Lung (tissue), 17 donors: ENCODE measurements at places on chromosomes 4 and X. TPM values are rescaled to one million over a fixed set of nuclear protein-coding genes. Genes with fewer than 3 reads are reported as not detected.
A peak's percentile ranks its signal among the peaks of the same experiment; 100 is the strongest.

- no peak overlapping the region for H3K27ac ChIP-seq
- H3K27me3 ChIP-seq: no peaks in the 10 kb centered on the region
- no peak overlapping the region for H3K4me3 ChIP-seq
- no peak for DNase-seq
- peaks cover 15% of the 10 kb centered on the region for H3K4me1 ChIP-seq
Observed at GRCh38 chrX:72128183-72128834, 3.4 kb downstream of the RTL5 start.

GRCh38 chrX:47515941-47516665 lies 33.1 kb upstream of the ZNF41 start:
- no peak overlapping the region for H3K4me3 ChIP-seq
- H3K27ac ChIP-seq: no peak overlapping the region
- H3K36me3 ChIP-seq: no peaks in the 10 kb centered on the region
- no peaks in the 10 kb centered on the region for H3K27me3 ChIP-seq

DNA sequence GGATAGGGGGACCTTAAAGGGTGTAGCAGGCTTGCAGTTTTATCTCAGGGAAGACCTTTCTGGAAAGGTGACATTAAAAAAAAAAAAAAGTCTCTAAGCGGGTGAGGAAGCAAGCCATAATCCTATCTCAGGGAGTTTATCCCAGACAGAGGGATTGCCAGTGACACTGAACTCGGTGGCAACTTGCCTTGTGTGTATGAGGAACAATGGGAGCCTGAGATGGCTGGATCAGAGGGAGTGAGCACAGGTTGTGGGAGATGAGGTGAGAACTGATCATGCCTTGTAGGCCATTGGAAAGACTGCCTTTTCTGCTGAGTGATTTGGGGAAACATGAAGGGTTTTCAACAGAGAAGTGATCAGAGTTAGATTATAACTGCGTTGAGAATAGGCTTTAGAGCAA lies 31.1 kb downstream of the DTHD1 start:
- no peak overlapping the region for H3K27ac ChIP-seq
- no peaks in the 10 kb centered on the region for H3K36me3 ChIP-seq
- no peaks in the 10 kb centered on the region for H3K4me1 ChIP-seq
- H3K27me3 ChIP-seq: no peaks in the 10 kb centered on the region
- no peak for DNase-seq
- H3K4me3 ChIP-seq: no peak overlapping the region

Gene ZNF157
- total RNA-seq: 0.40 TPM

- no peak for DNase-seq
- no peak overlapping the region for H3K27ac ChIP-seq
- no peaks in the 10 kb centered on the region for H3K36me3 ChIP-seq
Observed at GRCh38 chr4:37993806-37994205, 33.6 kb downstream of the PTTG2 start.

DNA sequence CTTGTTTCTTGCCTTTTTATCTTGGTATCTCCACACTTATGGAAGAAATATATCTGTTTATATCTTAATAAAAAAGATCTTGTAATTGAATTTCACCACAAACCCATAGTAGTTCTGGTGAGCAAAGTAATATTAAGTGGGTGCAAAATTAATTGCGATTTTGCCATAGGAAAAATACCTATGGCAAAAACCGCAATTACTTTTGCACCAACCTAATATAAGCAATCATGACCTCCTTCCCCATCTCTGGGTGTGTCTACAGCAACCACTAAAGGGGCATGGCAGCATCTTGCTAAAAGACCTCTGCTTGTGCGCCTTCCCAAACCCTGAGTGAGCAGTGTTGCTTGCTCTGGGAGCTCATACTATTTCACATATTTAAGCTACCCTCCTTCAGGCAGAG lies 124.2 kb upstream of the GUCY1A1 start:
- H3K36me3 ChIP-seq: no peaks in the 10 kb centered on the region
- no peak overlapping the region for H3K27ac ChIP-seq
- no peak for DNase-seq
- H3K4me3 ChIP-seq: no peak overlapping the region

DNA sequence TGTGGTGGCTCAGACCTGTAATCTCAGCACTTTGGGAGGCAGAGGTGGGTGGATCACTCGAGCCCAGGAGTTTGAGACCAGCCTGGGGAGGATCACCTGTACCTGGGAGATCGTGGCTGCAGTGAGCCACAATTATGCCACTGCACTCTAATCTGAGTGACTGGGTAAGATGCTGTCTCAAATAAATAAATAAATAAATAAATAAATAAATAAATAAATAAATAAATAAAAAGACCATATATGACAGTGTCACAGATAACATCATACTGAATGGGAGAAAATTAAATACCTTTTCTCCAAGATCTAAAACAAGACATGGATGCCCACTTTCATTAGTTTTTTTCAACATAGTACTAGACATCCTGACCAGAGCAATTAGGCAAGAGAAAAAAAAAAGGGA lies 182.8 kb downstream of the FAM47A start:
- DNase-seq: no peak
- no peak overlapping the region for H3K27ac ChIP-seq
- no peaks in the 10 kb centered on the region for H3K4me1 ChIP-seq
- H3K4me3 ChIP-seq: no peak overlapping the region
- no peaks in the 10 kb centered on the region for H3K27me3 ChIP-seq

Gene HNRNPH2
- 86.1 TPM for total RNA-seq

Gene DCAF4L1
- 0.43 TPM for total RNA-seq

GRCh38 chr4:113952452-113953029 lies 26.9 kb downstream of the ARSJ start:
- H3K4me3 ChIP-seq: no peak overlapping the region
- peak; percentile 19 for DNase-seq

DNA sequence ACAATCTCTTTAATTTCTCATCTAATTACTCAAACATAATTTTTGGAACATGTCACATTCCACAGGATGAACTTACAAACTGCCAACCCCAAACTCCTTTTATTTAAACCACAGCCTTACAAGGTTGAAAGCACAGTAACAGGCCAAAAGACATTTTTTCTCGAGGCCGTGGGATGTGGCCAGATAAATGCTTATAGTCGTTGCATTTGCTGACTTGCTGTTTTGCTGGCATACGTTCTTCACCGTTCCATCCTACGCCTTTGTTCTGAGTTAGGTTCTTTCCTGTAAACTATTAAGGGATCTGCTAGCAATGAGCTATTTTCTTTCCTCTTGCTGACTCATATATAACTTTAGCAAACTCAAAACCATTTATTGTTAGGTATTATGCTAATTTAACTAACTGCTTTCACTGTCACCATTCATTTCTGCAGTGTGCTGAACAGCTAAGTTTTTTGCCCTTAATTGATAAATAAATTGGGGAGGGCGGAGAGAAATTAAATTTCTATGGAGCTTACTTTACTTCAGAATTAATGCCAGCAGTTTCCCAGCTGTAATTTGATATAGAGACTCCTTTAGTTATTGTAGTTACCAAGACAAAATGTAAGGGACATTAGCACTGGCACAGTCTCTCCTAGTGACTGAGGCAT lies 135.1 kb upstream of the PACRGL start:
- peak; percentile 56 for DNase-seq
- H3K4me1 ChIP-seq: peaks cover 10% of the 10 kb centered on the region
- H3K27ac ChIP-seq: no peak overlapping the region
- no peak overlapping the region for H3K4me3 ChIP-seq

GRCh38 chr4:43766648-43767047 lies 682.0 kb downstream of the KCTD8 start:
- no peak overlapping the region for H3K27ac ChIP-seq
- no peak for DNase-seq
- no peaks in the 10 kb centered on the region for H3K27me3 ChIP-seq
- no peaks in the 10 kb centered on the region for H3K4me1 ChIP-seq
- no peaks in the 10 kb centered on the region for H3K36me3 ChIP-seq

GRCh38 chr4:170336238-170336775 lies 246.6 kb upstream of the AADAT start:
- no peak overlapping the region for H3K27ac ChIP-seq
- DNase-seq: no peak
- no peaks in the 10 kb centered on the region for H3K27me3 ChIP-seq
- H3K4me1 ChIP-seq: no peaks in the 10 kb centered on the region
- no peak overlapping the region for H3K4me3 ChIP-seq
- H3K36me3 ChIP-seq: no peaks in the 10 kb centered on the region

Gene C4orf33
- total RNA-seq: 14.2 TPM

DNA sequence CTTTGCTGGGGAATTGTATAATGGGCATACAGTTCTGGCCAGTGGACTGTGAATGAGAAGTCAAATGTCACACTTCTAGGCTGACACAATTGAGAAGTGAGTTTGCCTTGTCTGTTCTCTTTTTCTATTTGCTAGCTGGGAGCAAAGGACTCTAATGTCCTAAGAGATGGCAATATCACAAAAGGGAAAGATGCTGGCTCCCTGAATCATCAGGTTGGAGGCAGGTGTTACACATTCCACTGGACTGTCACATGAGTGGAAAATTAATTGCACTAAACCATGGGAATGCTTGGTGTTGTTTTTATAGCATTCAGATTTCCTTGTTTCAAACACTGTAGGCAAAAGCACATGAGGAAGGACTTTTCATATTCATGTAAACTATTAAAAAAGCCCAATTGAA lies 388.3 kb downstream of the ADAM29 start:
- no peak for DNase-seq
- H3K4me3 ChIP-seq: no peak overlapping the region
- no peaks in the 10 kb centered on the region for H3K36me3 ChIP-seq
- H3K4me1 ChIP-seq: peaks cover 8% of the 10 kb centered on the region

- no peak overlapping the region for H3K27ac ChIP-seq
- H3K4me3 ChIP-seq: no peak overlapping the region
- DNase-seq: no peak
- H3K27me3 ChIP-seq: no peaks in the 10 kb centered on the region
Observed at GRCh38 chr4:36209941-36210649, 34.2 kb downstream of the ARAP2 start.

DNA sequence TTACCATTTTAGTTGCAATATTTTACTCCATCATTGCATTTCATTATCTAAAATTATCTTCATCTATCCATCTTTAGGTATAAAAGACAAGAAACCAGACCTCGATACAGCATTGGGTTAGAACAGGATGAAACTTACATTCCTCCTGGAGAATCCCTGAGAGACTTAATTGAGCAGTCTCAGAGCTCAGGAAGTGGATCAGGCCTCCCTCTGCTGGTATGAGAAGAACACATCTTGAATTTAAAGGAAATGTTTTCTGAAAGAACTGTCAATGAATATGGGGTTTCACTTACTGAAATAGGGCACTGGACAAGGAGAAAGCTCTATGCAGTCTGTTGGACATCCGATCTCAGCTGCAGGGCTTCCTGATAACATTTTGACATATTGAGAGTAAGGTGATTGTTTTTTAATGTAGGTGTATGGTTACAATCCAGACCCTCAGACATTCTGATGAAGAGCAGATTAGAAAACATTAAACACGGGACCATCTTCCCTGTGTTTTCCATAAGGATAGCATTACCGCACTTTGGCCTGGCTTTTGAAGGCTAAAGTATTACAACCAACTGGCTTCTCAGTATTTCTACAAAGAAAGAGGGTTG lies 367.2 kb downstream of the BMPR1B start:
- no peak overlapping the region for H3K27ac ChIP-seq
- H3K4me3 ChIP-seq: no peak overlapping the region
- H3K27me3 ChIP-seq: no peaks in the 10 kb centered on the region

DNA sequence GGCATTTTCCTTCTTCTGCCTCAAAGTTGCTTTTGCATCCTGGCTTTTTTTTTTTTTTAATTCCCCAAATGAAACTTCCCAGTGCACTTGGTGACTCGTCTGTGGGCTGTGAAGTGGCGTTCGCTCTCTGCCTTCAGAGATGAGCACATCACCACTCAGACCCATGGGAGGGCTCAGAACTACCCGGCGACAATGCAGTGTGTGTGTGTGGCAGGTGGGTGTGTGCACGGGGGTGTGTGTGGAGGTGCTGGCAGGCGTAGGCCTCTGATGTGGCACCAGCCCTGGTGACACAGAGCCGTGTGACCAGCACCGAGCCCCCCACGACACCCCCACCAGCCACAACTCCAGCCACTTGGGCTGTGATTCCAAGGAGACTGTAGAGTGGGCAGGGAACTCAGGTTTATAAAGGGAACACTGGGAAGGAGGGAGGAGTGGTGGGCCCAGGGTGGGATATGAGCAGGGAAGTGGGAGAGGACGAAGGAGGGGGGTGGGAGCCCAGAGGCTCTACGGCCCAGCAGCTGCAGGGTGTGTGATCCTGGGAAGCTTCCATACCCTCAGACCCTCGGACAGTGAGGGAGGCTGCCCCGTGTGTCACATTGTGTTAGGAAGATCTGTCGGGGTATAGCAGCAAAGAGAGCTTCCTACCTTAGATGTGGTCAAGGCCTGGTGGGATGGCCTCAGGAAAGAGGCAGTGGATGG lies 6.0 kb upstream of the WFS1 start:
- no peaks in the 10 kb centered on the region for H3K36me3 ChIP-seq
- H3K4me3 ChIP-seq: no peak overlapping the region

Gene CXCL11
- total RNA-seq: not detected

DNA sequence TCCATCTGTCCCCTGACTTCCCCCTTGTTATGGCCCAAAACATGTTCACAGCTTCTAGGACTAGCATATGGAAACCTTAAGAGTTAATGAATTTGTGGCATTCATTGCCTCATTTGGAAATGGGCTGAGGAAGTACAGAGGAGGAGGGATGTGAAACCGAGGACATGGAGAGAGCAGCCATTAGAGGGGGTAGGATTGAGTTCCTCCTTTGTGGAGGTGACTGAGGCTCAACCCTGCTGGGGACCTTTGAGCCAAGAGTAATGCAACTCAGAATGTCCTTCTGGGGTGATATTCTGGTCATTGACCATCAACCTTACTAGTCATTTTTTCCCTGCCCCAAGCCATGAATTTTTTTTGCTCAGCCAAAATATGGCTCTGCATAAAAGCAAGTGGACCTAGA lies 109.4 kb downstream of the ZNF518B start:
- no peak overlapping the region for H3K27ac ChIP-seq
- DNase-seq: no peak
- H3K36me3 ChIP-seq: no peaks in the 10 kb centered on the region
- no peaks in the 10 kb centered on the region for H3K27me3 ChIP-seq
- no peak overlapping the region for H3K4me3 ChIP-seq

Gene ITGB1BP2
- 3.5 TPM for total RNA-seq

- DNase-seq: no peak
- H3K36me3 ChIP-seq: no peaks in the 10 kb centered on the region
- no peak overlapping the region for H3K27ac ChIP-seq
- no peak overlapping the region for H3K4me3 ChIP-seq
Observed at GRCh38 chr4:100208964-100209363, 18.7 kb upstream of the DDIT4L start.

Gene HPGD
- total RNA-seq: 144 TPM

DNA sequence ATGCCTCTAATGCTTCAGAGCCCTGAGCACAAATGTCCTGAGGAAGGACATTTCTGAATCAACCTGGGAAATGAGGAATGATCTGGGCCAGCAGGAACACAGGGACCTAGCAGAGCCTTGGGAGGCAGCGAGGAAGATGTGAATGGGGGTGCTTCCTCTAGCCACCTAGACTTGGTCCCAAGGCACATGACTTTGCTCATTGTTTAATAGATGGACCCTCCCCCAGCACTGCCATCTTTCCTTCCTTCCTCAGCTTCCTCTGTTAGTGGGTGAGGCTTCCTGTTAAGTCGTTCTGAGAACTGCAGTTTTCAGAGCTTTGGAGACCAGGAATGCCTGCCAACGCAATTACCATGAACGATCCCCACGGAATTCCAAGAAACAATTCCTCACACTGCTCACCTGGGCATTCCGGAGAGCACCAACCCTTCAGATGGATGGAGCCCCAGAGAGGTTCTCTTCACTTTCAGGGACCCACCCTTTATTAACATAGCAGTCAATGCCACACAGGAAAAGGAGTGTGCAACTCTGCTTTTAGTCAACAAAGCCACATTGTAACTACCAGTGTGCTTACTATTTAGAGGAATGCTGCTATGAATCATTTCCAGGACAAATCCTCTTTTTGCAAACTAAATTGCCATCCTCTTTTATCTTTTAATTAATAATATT lies 48.5 kb upstream of the STIM2 start:
- peak overlapping the region; percentile 48 for H3K27ac ChIP-seq
- no peak overlapping the region for H3K4me3 ChIP-seq
- no peaks in the 10 kb centered on the region for H3K36me3 ChIP-seq
- DNase-seq: peak; percentile 44
- no peaks in the 10 kb centered on the region for H3K27me3 ChIP-seq
